ENCODE measurements at places on chromosomes 16 and 17.

GRCh38 chr16:78684030-78684611 is 584.7 kb downstream of the WWOX start:
- DNase-seq, result peak; percentile 97

DNA sequence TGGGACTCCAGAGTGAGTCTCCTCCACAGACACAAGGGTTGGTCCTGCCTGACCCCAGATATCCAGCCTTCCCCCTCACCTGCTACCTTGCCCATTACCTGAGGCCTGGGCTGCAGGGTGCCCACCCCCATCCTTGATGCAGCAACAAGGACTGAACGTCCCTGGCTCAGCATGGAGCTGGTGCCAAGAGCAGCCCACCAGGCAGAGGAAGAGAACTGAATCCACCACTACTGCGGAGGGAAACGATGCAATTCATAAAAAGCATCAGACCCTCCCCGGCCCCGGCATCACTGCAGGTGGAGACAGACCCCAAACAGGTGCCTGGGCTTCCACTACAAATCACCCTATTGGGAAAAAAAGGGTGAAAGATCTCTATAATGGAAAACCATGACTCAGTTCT is 131.0 kb upstream of the TNRC6C start:
- DNase-seq, result no peak

- no peak for DNase-seq
Measured at GRCh38 chr17:79842656-79843473, 3.6 kb upstream of the CBX4 start.

DNA sequence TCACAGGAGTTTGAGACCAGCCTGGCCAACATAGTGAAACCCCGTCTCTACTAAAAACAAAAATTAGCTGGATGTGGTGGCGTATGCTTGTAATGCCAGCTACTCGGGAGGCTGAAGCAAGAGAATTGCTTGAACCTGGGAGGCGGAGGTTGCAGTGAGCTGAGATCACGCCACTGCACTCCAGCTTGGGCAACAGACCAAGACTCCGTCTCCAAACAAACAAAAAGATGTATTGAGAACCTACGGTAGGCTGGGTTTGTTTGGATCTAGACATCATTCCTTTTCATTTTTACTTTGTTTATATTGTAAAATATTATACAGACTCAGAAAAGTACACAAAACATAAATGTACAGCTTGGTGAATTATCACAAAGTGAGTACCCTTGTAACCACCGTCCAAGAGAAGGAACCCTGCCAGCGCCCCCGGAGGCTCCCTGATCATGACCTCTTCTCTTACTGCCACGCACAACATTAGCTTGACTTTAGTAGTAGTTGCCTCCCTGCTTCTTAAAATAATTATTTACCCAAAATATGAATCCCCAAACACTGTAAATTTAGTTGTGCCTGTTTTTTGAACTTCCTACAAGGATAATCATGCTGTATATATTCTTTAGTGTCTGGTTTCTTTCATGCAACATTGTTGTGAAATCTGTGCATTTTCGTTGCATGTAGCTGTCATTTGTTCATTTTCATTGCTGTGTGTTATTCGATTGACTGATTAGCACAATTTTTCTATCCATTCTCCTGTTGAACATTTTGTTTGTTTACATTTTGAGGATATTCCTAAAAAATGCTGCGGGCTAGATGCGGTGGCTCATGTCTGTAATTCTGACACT is 56.5 kb downstream of the KSR1 start:
- DNase-seq, result no peak

DNA sequence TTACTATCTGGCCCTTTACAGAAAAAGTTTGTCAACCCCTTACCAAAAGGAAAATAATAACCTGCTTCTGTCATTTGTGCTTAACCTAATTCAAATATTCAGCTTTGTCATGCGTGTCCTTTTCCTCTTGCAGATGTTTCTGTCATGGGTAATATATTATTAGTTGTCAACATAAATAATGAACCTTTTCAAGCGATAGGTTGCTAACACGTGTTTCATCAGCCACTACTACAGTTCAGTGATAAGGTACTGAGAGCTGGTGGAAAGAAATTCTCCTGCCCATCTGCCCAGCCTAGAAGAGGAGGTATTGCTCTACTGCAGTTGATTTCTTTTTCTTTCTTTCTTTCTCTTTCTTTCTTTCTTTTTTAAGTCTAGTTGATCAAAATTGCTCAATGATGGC is 12.0 kb upstream of the SRSF1 start:
- DNase-seq, result no peak

GRCh38 chr16:49281843-49282642 is 405 bp upstream of the CBLN1 start:
- peak; percentile 76 for DNase-seq

DNA sequence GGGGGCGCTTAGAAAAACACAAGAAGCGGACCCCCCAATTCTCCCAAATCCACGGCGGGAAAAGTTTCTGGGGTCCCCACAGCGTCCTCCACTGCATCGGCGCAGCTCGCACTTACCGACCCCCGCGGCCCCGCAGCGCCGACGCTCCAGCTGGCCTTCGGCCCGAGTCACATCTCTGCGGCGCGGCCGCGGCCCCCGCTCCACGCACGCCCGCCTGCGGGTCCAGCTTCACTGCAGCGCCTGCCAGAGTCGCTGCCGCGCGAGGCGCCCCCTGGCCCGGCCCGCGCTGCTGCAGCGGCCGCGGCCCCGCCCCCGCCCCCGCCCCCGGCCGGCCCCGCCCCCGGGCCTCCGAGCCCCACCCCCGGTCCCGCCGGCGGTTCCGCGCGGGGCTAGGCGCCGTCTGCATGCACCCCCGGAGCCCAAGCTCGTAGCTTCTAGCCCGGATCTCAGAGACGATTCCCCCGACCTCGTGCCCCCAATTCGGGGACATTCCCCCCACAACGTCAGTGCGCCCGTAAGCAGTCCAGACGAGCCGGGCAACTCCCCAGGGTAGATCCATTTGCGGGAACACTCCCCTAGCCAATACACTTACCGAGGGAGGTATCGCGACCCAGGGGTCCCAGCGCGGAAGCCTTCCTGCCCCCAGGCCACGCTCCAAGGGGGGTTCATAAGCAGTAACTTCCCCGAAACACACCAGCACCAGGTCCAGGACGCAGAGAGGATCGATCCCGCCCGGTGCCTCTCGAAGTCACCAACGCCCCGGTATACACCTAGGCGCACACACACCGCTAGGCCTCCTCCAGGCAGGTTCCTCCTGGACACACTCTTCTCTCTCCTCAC is at the start of gene GPRC5B:
Gene GPRC5B (minus strand): TSS at position 238 of the 840 bp plus-strand sequence. CDS start 12,003 bp downstream, outside the sequence.
- DNase-seq, result no peak

DNA sequence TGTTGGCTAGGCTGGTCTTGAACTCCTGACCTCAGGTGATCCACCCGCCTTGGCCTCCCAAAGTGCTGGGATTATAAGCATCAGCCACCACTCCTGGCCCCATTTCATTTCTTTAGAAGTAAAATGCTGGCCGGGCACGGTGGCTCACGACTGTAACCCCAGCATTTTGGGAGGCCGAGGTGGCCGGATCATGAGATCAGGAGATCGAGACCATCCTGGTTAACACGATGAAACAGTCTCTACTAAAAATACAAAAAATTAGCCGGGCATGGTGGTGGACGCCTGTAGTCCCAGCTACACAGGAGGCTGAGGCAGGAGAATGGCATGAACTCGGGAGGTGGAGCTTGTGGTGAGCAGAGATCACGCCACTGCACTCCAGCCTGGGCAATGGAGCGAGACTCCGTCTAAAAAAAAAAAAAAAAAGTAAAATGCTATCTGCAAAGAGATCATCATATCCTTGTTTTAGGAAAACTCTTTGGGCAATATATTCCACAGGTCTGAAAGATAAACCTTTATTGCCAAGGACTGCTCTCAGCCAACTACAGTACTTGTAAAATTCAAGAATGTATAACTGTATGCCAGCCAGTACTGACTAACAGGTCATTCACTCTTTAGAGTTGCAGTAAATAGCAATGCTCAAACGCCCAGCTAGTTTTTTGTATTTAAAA is 3.8 kb downstream of the GJC1 start:
- peak; percentile 73 for DNase-seq

DNA sequence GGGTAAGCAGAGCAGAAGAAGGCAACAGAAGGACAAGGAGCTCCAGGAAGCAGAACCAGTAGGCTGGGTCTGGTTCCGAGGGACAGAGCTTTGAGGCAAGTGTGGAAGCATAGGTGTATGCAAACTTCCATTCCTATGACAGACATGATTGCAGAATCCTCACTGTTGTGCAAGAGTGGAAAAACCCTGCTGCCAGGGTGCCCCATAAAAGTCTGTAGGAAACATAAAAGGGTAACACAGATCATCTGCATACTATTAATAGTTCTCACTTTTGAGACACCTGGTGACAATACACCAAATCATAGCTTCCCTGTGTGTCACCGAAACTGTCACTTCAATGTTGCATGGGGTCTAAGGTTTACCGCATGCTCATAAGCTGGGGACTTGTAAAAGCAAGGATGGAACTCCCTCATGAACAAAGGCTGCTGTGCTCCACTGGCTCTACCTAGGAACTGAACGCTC is 39.7 kb downstream of the ARHGAP17 start:
- DNase-seq, result no peak

DNA sequence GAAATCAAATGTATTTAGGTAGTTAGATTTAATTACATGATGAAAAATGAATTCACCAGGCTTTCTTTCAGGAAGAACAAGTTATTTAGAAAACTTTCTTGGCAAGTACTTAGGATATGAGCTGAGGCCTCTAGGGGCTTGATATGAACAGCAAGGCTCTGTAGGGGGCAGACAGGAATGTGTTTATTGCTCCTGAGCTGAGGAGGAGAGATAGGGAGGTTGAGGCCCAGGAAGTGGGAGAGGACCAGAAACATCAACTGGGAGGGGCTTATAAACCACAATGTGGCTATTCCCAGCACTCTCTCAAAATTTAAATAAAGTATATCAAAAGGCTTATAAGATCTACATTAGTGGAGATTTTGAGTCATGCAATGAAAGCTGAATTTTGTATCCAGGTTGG is 154.0 kb upstream of the MAF start:
- peak; percentile 66 for DNase-seq

DNA sequence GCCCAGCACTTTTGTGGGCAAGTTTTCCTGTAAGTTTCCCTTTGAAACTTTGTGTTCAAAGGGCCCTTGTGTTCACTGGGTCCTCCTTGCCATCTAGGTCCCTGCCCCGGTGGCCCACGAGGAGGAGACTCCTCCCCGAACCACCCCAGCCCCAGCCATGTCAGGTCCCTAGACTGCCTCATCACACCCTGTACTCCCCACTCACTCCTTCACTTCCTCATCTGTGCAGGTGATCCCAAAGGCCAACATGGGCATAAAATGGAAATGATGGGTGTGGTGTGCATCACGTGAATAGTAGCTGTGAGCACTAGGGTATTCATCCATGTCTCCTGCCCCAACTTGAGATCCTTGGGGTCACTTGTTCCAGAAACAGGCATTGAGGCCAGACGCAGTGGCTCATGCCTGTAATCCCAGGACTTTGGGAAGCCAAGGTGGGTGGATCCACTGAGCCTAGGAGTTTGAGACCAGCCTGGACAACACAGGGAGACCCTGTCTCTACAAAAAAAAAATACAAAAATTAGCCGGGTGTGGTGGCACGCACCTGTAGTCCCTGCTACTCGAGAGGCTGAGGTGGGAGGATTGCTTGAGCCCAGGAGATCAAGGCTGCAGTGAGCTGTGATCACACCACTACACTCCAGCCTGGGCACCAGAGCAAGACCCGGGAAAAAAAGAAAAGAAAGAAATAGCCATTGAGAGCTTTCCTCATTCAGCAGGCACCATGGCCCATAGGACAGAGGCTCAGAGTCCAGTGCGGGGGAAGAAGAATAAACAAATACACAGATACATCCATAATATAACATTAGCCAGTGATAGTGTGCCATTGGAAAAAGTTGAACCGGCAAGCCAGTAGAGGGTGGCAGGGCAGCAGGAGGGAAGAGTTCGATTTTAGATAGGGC is 74.5 kb downstream of the KATNIP start:
- no peak for DNase-seq

DNA sequence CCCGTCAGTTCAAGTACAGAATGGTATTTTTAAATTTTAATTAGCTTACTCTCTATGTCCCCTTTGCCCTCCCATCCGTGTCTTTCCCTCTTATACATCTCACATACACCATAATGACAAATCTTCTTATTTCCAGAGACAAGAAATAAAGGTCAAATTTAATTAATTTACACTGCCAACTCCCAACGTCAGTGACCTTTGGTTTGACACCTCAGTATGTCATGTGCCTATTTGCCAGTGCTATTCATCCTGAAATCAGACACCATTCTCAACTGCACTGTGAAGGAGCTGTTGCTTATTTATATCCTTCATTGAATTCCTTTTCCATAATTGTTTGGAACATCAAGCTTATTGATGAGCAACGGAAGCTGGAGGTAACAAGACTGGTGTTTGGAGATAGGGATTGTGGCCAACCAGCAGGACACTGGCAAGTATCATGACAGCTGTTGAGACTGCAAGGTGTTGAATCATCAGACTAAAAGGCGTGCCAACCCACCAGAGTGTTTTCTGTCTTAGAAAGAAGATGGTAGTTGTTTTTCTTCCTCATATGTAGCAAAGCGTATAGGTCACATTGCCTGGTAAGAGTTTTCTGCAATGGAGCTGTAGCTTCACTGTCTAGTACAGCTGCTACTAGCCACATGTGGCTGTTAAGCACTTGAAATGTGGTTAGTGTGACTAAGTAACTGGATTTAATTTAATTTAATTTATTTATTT is 12.5 kb downstream of the CALCOCO2 start:
- peak; percentile 7 for DNase-seq

DNA sequence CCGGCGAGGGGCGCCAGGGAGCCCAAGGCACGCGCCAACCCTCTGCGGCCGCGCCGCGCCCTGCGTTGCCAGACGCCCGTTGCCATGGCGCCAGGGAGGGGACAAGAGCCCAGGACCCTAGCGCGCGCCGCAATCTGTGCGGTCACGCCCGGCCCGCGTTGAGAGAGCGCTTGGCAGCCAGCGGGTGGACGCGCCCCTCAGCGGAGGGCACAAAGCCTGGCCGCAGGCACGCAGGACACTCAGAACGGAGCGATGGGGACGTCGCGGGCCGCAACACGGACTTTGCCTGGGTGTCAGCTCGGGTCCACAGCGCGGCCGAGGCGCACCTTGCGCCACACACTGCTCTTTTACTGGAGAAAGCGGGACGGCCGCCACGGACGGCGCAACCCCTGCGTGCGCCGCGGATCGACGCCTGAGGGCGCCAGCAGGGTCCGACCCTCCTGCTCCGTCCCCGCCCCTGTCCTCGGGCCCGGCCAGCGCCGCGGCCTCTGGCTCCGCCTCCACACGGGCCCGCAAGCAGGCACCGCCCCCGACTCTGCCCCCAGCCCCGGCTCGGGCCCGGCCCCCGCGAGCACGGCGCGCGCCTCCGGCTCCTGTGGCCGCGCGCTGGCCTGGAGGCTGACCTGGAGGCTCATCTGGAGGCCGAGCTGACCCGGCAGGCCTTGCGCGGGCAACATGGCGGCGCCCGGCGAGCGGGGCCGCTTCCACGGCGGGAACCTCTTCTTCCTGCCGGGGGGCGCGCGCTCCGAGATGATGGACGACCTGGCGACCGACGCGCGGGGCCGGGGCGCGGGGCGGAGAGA is at the start of gene GFER:
Gene GFER (plus strand): TSS at position 650 of the 803 bp plus-strand sequence. CDS start 26 bp downstream, at position 676.
- DNase-seq, result peak; percentile 92

DNA sequence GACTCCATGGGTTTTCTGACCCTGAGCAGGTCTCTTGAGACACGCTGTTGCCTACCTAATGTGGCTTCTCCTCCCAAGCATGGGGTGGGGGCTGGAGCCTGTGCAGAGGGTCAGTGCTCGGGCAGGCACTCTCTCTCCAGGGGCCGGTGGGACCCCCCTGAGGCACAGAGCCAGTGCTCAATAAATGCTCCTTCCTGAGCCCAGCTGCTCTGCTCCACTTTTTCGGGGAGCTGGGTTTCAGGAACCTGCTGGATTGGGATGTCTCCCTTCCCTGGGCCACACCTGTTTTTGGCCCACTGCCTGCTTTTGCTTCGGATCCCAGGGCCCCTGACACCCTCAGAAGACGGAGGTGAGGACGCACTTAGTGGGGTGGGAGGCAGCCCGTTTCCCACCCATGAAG is 1.3 kb upstream of the TRIM65 start:
- DNase-seq, result no peak

- no peak for DNase-seq
Measured at GRCh38 chr17:55587608-55588139, 76.4 kb upstream of the SMIM36 start.
